Activated effector memory CD4-positive, alpha-beta T cell treated with Interleukin-2 at 50 U/mL for 16 hours (primary cell): ENCODE measurements at places on chromosomes 3 and 15.

- DNase-seq = no peak
These were observed 63.1 kb downstream of the EDEM1 start for GRCh38 chr3:5250467-5251195.

- DNase-seq = peak; percentile 48
These were observed 17.3 kb downstream of the C3orf18 start for GRCh38 chr3:50550079-50550736.

DNA sequence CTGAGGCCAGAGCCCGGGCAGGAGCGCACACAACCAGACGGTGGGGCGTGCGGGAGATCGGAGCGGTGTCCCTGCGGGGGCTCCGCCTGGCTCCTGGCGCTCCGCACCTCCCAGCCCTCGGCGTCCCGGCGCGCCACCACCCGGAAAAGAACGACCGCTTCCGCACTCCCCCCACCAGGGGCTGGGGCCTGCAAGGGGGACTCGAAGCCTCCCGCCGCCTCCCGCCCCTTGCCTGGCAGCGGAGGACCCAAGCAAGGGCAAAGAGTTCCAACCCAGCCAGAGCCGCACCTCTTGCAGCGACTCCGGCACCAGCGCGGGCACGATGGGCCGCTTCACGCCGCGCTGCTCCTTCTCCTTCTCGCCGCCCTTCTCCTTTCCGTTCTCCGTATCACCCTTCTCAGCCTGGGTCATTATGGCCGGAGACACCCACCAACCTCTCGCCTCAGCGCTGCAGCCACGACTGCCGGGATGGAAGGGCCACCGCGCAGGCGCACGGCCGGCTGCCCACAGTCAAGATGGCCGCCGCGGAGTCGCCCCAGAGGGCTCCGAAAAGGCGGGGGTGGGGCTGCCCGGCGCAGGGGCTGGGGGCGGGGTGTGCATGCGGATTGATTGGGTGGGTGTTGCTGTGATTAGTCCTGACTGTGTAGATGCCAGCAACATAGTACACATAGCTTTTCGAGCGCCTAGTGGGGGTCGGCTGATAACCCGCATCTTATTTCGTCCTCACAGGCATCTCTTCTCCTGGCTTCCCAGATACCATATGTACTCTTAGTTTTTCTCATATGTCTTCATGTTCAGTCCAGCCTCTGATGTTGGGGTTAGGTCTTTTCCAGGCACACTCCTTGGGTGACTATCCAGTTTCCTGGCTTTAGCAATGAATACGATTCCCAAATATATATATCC is at the start of gene ACTR8:
Gene ACTR8 (minus strand): TSS at position 462 of the 903 bp plus-strand sequence. CDS start 51 bp downstream, at position 411.
- peak; percentile 77 for DNase-seq

GRCh38 chr15:77869021-77869895 is 208.3 kb downstream of the TBC1D2B start:
- no peak for DNase-seq

- DNase-seq = no peak
These were observed 280.3 kb upstream of the RORA start for GRCh38 chr15:61509327-61509840.

- no peak for DNase-seq
These were observed 10.1 kb upstream of the SETD5 start for GRCh38 chr3:9387322-9387655.

DNA sequence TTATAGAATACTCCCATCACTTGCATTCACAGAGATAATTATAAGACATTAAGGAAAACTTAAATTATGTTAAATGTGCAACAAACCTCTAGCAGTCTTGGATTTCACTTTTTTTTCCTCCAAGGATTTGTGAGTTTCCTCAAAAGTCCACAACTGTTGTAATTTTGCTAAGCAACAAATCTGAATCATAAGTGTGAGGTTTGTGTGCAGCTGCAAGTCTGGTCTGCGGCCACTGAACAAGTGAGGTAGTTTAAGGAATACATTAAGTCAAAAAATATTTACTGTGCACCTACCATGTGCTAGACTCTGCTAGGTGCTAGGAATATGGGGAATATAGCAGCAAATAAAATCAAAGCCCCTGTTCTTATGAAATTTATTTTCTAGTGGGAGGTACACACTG is 70.2 kb downstream of the LRRC28 start:
- no peak for DNase-seq

DNA sequence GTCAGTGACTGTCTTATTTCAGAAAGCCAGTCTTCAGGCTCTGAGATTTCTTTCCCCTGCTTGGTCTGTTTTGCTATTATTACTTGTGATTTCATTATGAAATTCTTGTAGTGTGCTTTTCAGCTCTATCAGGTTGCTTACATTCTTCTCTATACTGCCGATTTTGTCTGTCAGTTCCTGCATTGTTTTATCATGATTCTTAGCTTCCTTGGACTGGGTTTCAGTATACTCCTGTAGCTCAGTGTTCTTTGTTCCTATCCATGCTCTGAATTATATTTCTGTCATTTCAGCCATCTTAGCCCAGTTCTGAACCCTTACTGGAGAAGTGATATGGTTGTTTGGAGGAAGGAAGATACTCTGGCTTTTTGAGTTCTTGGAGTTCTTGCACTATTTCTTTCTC is 40.5 kb downstream of the CEP63 start:
- DNase-seq = no peak

GRCh38 chr3:69669070-69669469 is 70.2 kb upstream of the MITF start:
- DNase-seq = no peak
